ENCODE measurements at places on chromosomes 2 and 18.

GRCh38 chr2:134705861-134706586, 12.8 kb downstream of the TMEM163 start:
- DNase-seq, result no peak

- no peak for DNase-seq
Measured at GRCh38 chr2:158060160-158060834, 41.4 kb upstream of the UPP2 start.

GRCh38 chr2:158113741-158114295, 12.1 kb downstream of the UPP2 start:
- DNase-seq, result no peak

- DNase-seq, result no peak
Measured at GRCh38 chr18:40939656-40940515, 1015.1 kb upstream of the PIK3C3 start.

- no peak for DNase-seq
Measured at GRCh38 chr2:23401427-23402204, 16.6 kb downstream of the KLHL29 start.

GRCh38 chr2:3736112-3736511, 32.7 kb downstream of the DCDC2C start:
- no peak for DNase-seq

GRCh38 chr2:660586-661359, 16.4 kb downstream of the TMEM18 start:
- DNase-seq, result no peak

DNA sequence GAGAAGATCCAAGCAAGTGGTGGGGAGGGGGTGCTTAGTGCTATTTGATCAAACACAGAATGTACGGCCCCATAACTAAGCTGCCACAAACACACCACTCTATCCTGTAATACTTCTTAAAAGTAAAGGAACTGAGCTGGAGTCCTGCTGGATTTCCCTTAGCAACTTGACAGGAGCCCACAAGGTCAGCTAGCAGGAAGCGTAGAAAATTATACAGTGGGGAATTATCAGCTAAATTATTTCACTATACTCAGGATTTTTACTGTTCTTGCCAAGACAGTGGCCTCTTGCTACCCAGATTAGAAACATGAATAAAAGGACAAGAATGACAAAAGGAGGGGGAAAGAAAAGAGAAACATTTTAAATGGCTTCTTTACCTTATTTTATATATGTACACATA, 217.1 kb downstream of the ZNF521 start:
- DNase-seq, result no peak

DNA sequence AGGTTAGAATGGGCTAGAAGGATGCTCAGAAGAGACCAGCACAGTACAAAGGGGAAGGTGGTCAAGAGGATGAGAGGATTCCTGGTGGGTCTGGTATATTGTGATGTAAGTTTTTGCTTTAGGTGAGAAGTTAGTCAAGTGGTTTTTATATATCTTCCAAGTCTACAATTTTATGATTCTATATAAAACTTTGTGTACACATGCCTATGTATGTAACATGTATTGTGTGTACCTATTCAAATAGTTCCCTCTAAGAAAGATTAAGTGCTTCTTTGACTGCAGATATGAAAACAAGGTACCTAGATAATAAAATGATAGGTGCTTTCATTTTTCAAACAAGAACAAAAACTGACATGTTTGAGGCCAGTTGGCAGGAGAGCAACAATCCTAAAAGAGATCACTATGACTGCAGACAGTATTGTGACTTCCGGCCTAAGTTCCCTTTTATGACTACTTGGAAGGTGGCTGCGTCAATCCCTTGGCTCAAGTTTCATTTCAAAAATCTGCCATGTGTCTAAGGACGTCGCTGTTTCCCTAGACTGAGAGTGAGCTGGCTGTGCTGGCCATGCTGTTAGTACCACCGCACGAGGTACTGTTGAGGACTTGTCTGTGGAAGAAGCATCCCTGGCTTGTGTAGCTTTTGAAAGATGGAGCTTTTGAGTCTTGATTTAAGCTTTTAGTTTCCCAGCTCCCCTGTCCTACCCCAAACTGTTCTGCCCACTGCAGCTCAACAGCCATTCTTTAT, 123.1 kb downstream of the PRPF40A start:
- no peak for DNase-seq

DNA sequence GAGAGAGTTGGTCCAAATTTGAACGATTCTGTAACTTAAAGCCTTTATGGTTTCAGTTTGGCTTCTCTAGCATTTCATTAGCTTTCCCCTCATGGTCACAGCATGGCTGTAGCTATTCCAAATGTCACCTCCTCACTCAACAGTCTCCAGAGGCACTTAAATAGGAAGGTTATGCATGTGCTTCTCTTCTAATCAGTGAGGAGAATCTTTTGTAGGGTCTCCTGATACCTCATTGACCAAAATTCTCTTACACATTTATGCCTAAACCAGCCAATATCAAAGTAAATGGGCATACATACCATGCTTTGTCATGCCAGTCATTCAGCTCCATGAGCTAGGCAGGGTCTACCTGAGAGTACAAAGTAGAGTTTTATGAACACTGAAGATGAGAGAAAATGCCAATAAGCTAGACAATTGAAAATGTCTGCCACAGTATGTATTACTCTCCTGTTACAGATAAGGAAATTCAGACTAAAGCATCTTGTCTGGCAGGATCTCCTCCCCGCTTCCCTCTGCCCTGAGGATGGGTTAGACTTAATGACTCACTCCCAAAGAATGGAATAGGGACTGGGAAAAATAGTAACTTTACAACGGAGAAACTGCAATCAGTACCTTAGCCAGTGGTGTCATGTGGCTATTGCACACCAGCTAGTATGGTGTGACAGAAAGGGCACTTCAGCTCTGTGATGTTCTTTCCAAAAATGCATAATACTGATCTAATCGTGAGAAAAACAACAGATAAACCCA, 15.4 kb downstream of the DSG2 start:
- no peak for DNase-seq

DNA sequence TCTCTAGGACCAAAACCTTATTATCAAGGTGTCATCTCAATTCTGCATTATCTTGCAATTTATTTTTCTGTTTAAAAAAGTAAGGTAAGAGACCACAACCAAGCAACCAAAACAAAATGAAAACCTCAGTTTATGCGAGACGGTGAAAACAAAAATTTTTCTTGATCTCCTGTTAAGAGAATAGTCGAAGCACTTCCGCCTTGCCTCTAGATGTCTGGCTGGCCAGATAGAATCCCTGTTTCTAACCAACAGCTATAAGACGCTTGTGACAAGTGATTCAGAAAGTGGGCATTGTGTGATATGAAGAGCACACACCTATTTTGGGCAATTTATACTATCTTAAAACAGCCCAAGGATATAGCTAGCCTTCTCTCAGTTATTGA, 51.2 kb downstream of the MGAT5 start:
- no peak for DNase-seq

DNA sequence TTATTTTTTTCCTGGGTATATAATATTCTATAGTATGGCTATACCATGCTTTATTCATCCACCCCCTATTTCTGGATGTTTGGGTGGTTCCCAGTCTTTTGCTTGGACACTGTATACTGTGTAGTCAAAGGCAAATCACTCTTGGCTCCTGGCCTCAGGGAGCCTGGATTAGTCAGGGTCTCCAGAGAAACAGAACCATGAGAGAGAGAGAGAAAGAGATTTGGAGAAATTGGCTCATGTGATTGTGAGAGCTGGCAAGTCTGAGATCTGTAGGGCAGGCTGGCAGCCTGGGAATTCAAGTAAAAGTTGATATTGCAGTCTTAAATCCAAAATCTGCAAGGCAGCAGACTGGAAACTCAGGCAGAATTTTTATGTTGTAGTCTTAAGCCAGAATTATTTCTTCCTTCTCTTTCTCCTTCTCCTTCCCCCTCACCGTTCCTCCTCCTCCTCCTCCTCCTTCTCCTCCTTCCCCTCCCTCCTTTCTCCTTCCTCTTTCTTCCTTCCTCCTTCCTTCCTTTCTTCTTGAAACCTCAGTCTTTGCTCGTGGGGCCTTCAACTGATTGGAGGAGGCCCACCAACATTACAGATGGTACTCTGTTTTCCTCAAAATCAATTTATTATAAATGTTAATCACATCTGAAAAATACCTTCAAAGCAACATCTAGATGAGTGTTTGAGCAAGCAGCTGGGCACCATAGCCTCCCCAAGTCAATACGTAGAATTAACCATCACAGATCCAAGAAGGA, 33.0 kb downstream of the CTIF start:
- DNase-seq, result no peak

- DNase-seq, result no peak
Measured at GRCh38 chr2:196253116-196253480, 81.7 kb upstream of the STK17B start.

GRCh38 chr2:55843096-55843993, 80.2 kb downstream of the EFEMP1 start:
- no peak for DNase-seq

DNA sequence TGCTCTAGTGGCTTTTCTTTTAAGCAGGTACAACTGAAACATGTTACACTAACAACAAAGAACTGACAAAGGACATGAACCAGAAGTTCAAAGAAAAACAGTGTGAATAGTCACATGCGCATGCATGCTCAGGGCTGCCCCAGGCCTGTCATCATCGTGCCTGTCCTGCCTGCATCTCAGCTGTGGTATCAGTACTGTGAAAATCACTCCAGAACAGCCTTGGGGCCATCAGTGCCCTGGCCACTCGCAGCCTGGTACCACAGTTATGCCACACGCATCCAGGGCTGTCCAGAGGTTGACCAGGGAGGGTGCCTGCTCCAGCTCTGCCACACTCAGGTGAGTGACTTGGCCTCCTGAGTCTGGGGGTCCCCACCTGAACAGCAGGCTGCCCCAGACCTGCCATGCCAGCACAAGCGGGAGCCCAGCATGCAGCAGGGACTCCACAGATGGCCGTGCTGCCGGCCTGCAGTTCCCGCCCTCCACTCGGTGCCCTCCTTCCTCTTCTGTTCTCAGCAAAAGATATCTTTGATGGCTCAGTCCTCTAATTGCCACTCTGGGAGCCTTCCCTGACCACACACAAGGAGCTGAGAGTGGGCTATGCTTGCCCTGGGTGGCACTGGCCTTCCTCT, 12.3 kb downstream of the LIMS2 start:
- no peak for DNase-seq

DNA sequence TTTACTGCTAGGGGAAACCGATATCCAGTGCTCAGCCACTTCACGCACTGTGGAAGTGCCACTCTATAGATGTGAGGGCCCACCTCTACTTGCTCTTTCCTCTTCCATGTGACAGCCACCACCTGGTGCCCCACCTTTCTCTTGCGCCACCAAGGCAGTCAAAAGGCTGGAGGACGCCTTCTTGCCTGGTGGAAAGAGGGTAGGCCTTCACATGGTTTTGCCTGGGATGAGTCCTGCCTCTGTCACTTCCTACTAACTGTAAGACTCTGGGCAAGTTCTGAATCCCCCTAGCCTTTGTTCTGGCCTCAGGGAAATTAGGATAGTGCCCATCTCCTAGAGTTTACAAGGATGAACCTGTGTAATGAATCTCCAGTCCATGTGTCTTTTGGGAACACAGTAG, 66.1 kb upstream of the ODC1 start:
- DNase-seq, result no peak

DNA sequence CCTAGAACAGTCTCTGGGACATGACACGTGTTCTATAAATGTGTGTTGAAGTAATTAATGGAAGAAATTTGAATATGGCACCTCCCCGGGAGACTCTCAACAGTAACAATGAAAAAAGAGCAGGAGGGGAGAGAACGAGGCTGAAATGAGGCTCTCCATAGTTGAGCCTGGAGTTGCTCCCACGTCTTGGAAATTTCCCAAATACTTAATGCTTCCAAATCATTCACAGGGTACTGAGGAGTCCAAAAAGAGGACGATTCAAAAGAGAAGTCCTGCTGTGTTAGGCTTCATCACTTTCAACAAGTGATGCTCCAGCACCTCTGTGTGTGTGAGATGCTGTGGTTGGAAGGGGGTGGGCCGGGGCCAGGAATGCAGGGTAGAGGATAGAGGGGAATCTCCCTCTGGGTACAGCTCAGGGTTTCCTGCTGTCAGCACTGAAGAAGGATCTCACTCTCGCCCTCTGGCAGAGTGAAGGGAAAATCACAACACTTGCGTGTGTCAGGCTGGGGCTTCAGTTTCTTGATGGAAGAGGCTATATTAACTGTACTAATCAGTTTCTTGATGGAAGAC, 18.1 kb upstream of the ZNF407 start:
- no peak for DNase-seq

GRCh38 chr2:75561566-75562512, 1.1 kb upstream of the EVA1A start:
- DNase-seq, result no peak

- DNase-seq, result no peak
Measured at GRCh38 chr18:38350141-38350540, 784.5 kb upstream of the CELF4 start.

- DNase-seq, result no peak
Measured at GRCh38 chr2:44894058-44894457, 47.4 kb upstream of the SIX3 start.

GRCh38 chr2:198762441-198762840, 695.3 kb downstream of the SATB2 start:
- no peak for DNase-seq

DNA sequence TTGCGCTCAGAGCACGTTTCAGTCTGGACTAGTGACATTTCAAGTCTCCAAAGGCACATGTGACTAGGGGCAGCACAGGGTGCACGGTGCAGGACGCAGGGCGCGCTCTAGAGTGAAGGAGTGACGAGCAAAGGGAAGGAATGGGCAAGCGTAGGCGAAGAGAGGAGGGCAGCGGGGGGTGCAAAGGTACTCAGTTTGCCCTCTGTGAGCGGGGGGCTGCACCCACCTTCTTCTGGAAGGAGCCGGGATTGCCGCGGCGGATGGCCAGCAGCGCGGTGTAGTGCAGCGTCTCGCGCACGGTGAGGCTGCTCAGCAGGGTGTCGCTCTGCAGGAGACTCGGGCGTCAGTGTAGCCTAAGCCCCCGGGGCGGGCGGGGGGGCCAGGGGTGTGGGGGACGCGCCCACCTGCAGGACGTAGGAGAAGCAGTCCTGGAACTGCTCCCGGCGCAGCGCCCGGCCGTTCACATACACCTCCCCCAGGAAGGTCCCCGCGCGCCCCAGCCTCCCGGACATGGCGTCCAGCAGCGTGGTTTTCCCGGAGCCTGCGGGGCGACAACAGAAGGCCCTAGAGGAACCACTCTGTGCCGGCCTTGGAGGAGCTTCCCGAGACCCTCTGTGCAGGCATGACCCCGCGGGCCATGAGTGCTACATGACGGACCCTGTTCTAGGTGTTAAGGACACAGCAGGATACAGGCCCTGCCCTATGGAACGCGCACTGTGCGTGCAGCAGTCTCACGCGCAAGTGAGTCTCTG, 6.9 kb downstream of the ABCG5 start:
- DNase-seq, result no peak

All from activated T-cell treated with anti-CD3 and anti-CD28 coated beads for 24 hours (primary cell).